NCI-H774 (cell line): ENCODE measurements at places on chromosomes 7 and 10.

- no peak for DNase-seq
Measured at GRCh38 chr7:42283553-42283952, 46.5 kb upstream of the GLI3 start.

DNA sequence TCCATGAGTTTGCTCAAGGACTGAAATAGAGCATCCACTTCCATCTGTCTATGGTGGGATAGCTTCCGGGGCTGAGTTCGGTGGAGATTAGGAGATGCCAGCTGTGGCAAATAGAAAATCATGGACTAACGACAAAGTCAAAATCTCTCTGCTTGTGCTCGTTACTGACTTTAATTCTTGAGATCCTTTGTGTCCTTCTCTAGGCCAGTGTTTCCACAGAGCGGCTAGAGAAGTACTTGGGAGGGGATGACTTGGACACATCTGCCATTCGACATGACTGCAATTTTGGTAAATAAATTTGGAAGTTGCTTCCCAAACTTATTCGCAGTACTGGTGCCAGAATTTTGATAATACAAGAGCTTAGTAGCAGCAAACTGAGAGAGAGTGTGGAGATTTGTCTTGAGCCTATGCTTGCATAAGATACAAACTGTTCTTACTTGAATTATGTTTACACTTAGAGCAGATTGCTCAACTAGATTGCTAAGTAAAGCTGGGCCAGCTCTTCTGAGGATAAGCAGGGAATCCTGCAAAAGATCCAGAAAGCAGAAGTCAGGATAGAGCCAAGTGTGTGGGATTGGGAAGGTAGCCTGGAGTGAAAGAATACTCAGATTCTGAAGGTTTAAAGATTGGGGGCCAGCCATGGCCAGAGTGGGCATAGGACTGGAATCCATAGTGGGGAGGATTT is 27.6 kb downstream of the ABCC2 start:
- DNase-seq: no peak

DNA sequence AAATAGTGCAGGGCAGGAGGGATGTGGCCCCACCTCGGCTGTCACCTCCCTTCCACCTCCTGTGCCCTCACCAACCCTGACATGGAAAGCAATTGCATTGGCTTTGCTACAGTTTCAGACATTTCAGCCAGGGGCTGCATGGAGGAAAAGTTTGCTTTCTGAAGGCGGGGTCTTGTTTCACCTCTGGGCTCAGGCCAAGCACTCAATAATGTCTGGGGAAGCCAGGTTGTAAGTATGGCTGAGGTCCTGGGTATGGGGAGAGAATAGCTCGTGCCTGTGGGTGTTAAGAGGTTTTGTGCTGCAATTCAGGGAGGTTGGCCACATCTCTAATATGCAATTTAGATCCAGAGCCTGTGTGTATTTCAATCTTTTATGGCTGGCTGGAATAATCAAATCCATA is 238.4 kb upstream of the MKI67 start:
- DNase-seq: no peak

- DNase-seq: no peak
Measured at GRCh38 chr7:13231216-13231615, 543.8 kb downstream of the ARL4A start.

DNA sequence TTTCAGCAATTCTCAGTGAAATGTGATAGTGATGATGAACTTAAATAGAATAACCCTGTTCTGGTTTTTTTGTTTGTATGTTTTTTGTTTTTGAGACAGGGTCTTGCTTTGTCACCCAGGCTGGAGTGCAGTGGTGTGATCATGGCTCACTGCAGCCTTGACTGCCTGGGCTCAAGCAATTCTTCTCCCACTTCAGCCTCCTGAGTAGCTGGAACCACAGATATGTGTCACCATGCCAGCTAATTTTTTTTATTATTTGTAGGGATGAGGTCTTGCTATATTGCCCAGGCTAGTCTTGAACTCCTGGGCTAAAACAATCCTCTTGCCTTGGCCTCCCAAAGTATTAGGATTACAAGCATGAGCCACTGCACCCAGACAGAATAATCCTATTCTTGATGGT is 14.3 kb upstream of the COL17A1 start:
- DNase-seq: no peak

GRCh38 chr10:24944512-24945255 is 7.7 kb downstream of the PRTFDC1 start:
- DNase-seq: no peak

DNA sequence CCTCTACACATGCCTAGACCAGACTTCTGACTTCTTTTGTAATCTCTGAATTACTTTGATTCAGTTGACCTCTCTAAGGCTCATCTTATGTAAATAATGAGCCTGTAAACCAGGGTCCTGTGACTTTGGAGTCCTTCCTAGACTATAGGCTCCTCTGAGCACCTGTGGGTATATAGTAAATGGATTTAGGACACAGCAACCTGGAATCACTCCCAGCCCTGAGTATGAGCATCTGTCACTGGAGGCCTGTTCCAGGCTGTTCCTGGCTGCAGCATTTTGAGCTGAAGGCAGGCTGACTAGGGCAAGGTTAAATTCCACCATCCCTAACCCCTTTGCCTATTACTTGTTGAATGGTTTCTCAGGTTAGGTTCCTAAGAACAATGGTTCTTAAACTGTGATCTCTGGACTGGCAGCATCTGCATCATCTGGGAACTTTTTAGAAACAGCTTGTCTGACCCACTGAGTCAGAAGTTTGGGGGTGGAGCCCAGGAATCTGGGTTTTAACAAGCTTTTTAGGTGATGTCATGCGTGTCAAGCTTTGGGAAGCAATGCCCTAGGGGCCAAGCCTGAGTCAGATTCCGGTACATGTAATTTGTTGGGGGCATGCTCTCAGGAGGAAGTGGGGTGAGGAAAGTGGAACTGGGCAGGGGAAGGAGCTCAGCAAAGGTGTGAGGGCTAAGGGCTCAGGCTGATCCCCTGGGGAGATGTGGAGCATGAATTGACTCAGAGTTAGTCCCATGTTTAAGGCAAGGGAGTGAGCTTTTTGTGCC is 28.2 kb downstream of the MINDY4 start:
- DNase-seq: no peak

DNA sequence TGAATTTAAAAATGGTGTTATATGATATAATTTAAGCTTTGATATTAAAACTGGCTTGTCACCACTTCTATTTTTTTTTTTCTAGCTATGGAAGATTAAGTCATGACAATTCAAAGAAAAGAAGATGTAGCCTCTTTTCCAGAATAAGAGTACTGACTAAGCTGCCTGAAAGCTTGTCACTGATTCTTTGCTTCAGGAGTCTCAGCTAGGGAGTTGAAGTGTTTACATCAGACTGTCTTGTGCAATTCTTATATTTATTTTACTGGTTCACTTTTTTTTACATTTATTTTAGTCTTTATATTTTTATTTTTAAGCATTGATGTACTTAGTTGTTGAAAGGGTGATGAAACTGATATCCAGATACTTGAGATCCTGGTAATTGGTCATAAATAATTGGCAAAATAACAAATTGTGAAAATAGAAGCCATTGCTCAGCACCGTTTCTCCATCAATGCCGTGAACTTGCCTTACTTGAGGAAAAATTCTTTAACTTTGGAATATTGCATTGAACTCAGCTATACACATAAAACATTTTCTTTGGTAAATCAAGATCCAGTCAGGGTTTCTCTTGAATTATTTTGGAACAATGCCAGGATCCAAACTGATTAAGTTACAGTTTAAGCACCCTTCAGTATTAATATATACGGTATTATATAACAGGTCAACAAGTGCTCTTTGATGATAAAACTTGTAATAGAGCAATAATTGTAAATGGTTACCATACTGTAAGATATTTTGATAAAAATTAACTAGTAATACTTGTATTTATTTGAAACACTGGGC is 156.4 kb downstream of the PHTF2 start:
- DNase-seq: no peak

DNA sequence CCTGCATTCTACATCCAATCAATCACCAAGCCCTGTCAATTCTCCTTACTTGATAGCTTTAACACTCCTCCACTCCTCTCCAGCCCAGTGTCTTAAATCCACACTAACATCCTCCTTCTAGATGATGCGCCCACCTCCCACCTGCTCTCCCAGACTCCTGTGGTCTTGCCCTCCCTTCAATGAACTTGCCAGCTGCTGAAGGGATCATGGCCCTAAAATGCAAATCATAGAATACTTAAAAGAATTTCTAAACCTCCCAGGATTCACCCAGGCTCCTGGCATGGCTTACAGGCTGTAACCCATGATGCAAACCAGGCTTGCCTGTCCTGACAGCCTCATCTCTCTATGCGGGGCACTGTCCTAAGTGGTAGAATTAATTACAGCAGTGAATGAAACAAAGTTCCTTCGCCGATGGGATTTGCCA is 43.6 kb downstream of the SYPL1 start:
- no peak for DNase-seq

GRCh38 chr7:41586931-41587640 is 115.8 kb downstream of the INHBA start:
- no peak for DNase-seq

DNA sequence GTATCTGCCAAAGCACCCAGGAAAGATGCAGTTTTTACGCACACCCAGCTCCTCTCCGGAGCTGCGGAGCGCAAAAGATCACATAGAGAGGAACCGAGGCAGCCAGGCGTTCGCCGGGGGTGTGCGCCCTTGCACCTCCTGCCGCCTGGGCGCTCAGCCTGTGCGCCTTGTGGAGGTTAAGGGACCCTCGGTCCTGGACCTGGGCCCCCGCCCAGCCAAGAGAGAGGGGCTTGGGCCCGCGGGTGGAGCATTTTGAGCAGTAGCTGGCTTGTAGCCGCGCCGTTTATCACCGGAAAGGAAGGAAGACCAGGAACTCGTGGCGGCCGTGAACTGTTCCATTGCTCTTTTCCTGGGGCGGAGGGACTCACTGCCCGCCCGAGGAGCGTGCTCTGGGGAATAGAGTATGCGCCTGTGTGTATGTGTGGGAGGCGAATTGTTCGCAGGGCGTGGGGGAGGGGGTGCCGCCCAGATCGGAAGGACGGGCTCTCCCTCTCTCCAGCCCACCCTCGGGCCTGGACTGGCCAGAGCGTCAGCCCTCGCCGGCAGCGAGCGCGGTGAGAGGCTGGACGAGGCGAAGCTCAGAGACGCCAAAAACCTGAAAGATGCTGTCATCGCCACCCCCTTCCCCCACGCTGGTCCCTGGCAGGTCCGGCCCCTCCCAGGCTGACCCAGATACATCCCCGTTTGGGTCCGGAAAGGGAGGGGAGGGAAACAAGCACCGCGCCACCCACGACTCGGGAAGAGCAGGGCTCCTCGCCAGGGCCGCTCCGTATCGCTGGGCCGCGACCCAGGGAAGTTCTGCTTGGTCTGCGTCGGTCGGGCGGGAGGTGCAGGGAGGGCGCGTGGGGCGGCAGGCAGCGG is 1.2 kb upstream of the WNT2 start:
- DNase-seq: no peak

- DNase-seq: no peak
Measured at GRCh38 chr10:93907059-93907458, 13.3 kb downstream of the SLC35G1 start.

DNA sequence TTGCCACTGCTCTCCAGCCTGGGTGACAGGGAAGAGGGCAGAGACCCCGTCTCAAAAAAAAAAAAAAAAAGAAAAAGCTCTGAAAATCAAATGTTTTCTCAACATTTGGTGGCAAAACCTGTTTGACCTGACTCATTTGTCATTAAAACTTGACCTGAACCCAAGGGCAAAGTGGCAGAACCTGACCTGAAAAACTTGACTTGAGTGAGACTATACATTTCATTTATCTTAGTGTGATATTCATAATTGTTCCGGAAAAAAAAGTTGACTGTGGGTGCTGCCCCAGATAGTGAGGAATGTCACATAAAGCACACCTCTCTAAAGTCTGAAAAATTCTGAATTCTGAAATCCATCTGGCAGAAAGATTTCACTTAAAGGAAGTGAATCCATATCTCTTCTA is 2.3 kb upstream of the TAX1BP1 start:
- no peak for DNase-seq

DNA sequence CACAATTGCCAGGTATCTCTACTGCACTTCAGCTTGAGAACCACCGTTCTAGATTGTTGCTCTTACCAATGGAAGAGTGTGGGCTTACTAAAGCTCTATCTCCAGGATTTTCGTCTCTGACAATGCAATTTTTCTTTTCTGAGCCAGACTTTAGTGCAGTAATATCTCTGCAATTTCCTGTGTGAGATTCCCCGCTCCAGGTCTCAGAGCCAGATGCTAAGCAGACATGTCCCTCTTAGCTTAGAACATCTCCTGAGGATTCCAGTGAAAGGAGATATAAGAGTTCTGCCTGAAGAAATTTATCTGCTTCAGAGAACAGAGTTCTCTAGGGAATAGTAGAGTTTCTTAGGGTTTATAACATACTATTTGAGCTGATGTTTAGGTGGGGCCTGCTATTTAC is 82.0 kb downstream of the SND1 start:
- DNase-seq: no peak

DNA sequence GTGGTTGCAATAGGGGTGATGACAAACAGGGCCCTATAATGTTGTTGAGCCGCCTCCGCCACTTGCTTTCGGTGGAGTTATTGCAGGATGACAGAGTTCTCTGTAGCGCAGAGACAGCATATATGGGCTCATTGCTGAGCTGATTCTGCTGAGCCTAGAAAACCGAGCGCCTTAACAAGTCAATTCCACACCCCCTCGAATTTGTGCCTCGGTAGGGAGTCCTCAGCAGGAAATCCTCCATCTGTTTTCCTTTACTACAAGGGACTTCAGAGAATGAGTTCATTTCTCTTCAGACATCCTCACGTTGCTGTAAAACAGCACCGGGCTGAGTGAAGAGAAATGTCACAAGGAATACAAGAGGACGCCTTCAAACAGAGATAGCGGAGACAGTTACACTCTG is 90.7 kb upstream of the KIAA1217 start:
- no peak for DNase-seq

DNA sequence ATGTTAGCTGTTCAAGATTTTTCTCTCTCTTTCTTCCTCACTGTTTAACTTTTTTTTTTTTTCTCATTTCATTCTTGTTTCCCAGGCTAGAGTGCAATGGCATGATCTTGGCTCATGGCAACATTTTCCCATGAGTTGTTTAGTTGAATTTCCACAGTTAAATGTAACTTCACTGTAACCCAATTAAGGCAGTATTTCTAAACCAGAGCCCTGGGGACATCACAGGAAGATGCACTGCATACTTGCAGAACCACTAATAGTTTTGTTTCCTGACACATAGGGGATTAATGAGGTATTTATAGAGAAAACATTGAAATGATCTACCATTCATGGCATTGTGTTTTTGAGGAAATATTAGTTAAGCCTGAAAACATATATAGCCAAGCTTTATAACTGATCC is 795.6 kb upstream of the GHITM start:
- no peak for DNase-seq

DNA sequence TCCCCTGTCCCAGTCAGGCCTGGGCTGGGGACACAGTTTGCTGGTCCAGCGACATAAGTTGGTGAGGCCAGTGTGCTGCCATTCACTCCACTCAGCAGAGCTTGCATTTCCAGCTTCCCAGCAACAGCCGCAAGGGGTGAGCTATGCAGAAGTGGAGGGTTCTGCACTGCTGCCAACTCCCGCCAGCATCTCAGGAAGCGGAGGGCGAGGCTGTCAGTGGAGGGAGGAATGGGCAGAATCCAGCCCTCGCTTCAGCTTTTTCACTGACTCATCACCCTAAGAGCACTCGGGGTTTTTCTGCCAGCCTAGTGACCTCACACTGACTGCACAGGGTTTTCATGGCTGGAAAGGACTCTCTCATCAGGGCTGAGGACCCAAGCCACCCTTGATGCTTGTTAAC is 625.1 kb upstream of the MKI67 start:
- DNase-seq: no peak
